ENCODE measurements at places on chromosomes 3 and 15. TPM values are rescaled to one million over a fixed set of nuclear protein-coding genes. Genes with fewer than 3 reads are reported as not detected.

GRCh38 chr3:61353382-61353781, 102.1 kb upstream of the FHIT start:
- H3K27ac ChIP-seq: no peak overlapping the region
- H3K27me3 ChIP-seq: no peaks in the 10 kb centered on the region
- no peaks in the 10 kb centered on the region for H3K4me1 ChIP-seq
- H3K36me3 ChIP-seq: no peaks in the 10 kb centered on the region
- H3K4me3 ChIP-seq: no peak overlapping the region
- no peak for DNase-seq

The RBMS3 gene
- 1.7 TPM for total RNA-seq

GRCh38 chr3:48655606-48656005, 7.1 kb downstream of the CELSR3 start:
- peak overlapping the region; percentile 74 for H3K27ac ChIP-seq
- no peaks in the 10 kb centered on the region for H3K36me3 ChIP-seq
- H3K4me1 ChIP-seq: no peaks in the 10 kb centered on the region
- DNase-seq: peak; percentile 48
- peak overlapping the region; percentile 27 for H3K4me3 ChIP-seq

The GBE1 gene
- 9.0 TPM for total RNA-seq

DNA sequence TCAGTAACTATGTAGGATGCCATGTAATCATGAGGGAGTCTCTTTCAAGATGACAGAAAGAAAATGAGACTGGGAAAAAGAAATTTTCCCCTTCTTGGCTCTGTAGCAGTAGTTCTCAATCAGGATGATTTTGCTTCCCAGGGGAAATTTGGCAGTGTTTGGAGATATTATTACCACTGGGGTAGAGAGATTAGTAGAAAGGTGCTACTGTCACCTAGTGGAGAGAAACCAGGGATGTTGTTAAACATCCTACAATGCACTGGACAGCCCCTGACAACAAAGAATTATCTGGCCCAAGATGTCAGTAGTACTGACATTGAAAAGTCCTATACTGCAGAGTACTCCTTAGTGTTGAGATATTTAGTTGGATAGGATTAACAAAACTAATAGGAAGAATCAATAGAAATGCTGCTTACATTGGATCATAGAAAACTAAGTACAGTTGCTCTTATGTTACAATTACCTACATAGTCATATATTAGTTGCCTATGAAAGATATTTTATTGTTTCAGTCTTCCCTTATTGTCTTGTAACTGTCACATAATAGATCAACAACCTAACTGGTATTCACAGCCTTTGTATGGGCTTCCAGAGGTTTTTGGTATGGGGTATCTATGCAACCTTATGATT, 433.3 kb downstream of the RAP2B start:
- H3K4me3 ChIP-seq: no peak overlapping the region
- H3K36me3 ChIP-seq: no peaks in the 10 kb centered on the region
- no peak overlapping the region for H3K27ac ChIP-seq

- H3K36me3 ChIP-seq: no peaks in the 10 kb centered on the region
- H3K27ac ChIP-seq: no peak overlapping the region
- H3K4me3 ChIP-seq: no peak overlapping the region
- H3K27me3 ChIP-seq: no peaks in the 10 kb centered on the region
- DNase-seq: no peak
Observed at GRCh38 chr3:19272296-19272695, 124.0 kb downstream of the KCNH8 start.

GRCh38 chr3:42266085-42266484, at the start of gene CCK:
Gene CCK (minus strand): TSS chr3:42266185. CDS start chr3:42263630, 2,555 bp downstream.
- peaks cover 25% of the 10 kb centered on the region for H3K27me3 ChIP-seq
- DNase-seq: no peak
- H3K27ac ChIP-seq: no peak within 1 kb of the TSS
- H3K36me3 ChIP-seq: no peaks in the 10 kb centered on the region
- H3K4me1 ChIP-seq: no peaks in the 10 kb centered on the region
- peak within 1 kb of the TSS; percentile 10 for H3K4me3 ChIP-seq

The DMXL2 gene
- total RNA-seq: 3.2 TPM

- no peak for DNase-seq
- H3K4me3 ChIP-seq: no peak overlapping the region
- H3K4me1 ChIP-seq: no peaks in the 10 kb centered on the region
- H3K27ac ChIP-seq: no peak overlapping the region
- H3K36me3 ChIP-seq: peaks cover 3% of the 10 kb centered on the region
Observed at GRCh38 chr15:34154725-34155204, 52.9 kb downstream of the PGBD4 start.

GRCh38 chr15:62124973-62125303, 40.1 kb downstream of the C2CD4B start:
- peak overlapping the region; percentile 82 for H3K27ac ChIP-seq
- no peaks in the 10 kb centered on the region for H3K36me3 ChIP-seq
- DNase-seq: no peak
- peaks cover 17% of the 10 kb centered on the region for H3K4me1 ChIP-seq

The MAP1A gene
- 2.3 TPM for total RNA-seq

DNA sequence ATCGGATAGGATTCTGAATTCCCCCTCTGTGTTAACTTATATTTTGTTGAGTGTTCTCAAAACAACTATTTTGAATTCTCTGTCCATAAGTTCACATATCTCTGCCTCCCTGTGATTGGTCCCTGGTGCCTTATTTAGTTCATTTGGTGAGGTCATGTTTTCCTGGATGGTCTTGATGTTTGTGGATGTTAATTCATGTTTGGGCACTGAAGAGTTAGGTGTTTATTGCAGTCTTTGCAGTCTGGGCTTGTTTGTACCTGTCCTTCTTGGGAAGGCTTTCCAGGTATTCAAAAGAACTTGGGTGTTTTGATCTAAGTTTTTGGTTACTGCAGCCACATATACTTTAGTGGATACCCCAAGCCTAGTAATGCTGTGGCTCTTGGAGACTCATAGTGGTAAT, 23.3 kb downstream of the PLSCR2 start:
- H3K4me1 ChIP-seq: no peaks in the 10 kb centered on the region
- DNase-seq: no peak
- H3K27ac ChIP-seq: no peak overlapping the region
- no peak overlapping the region for H3K4me3 ChIP-seq
- no peaks in the 10 kb centered on the region for H3K27me3 ChIP-seq

The CADM2 gene
- 0.23 TPM for total RNA-seq

DNA sequence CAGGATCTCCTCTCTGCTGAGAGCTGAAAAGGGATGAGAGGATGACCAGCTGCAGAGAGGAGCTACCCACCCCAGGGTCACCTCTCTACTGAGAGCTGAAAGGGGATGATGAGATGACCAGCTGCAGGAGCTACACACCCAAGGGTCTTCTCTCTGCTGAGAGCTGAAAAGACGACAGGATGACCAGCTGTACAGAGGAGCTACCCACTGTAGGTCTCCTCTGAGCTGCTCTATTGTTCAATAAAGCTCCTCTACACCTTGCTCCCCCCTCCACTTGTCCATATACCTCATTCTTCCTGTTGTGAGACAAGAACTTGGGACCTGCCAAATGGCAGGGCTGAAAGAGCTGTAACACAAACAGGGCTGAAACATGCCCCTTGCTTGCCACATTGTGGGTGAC, 149.9 kb downstream of the FMN1 start:
- no peak for DNase-seq
- no peaks in the 10 kb centered on the region for H3K4me1 ChIP-seq
- H3K36me3 ChIP-seq: no peaks in the 10 kb centered on the region

DNA sequence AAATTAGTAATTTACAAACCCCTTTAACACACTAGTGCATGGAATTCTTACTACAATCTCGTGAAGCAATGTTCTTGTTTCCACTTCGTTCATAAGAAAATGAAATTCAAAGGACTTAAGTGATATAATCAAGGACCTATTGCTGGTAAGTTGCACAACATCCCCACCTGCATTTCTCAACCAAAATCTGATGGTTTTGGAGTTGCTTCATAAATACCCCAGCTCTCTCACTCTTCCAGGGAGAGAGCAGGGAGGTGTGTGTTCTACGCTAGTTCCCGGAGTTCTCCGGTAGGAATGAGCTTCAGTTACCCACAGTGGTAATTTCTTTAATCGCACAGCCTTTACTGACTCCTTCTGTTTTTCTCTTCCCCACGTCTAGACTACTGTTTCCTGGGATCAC, 81.8 kb downstream of the LRRN1 start:
- H3K4me3 ChIP-seq: no peak overlapping the region
- H3K36me3 ChIP-seq: no peaks in the 10 kb centered on the region
- no peaks in the 10 kb centered on the region for H3K27me3 ChIP-seq
- no peaks in the 10 kb centered on the region for H3K4me1 ChIP-seq
- no peak for DNase-seq

The GOLGA8S gene
- 0.32 TPM for total RNA-seq

The ANKUB1 gene
- total RNA-seq: not detected

DNA sequence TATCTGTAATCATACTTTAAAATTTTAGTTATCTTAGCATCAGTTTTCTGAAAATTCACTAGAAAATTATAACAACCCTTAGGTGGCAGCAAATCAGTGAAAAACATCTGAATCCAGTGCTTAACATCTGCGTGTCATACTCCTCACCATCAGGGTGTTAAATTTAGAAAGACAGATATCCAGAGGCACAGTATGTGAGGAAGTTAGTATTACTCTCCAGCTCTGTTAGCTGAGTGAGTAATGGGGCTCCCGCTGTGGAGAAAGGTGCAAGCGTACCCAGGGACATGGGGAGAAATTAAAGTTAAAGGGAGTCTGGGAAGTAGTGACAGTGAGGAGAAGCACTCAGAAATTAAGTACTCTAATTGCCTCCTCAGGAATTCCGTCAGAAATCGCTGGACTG, 50.9 kb downstream of the CEP63 start:
- H3K4me1 ChIP-seq: no peaks in the 10 kb centered on the region
- H3K27ac ChIP-seq: no peak overlapping the region
- no peak for DNase-seq
- H3K4me3 ChIP-seq: no peak overlapping the region
- H3K36me3 ChIP-seq: peaks cover 37% of the 10 kb centered on the region

The ATP10A gene
- 37.3 TPM for total RNA-seq

The BSN gene
- total RNA-seq: 0.08 TPM

The CRABP1 gene
- total RNA-seq: 0.47 TPM

The TRIM59 gene
- 17.7 TPM for total RNA-seq

- no peak overlapping the region for H3K4me3 ChIP-seq
- peaks cover 2% of the 10 kb centered on the region for H3K4me1 ChIP-seq
- no peaks in the 10 kb centered on the region for H3K27me3 ChIP-seq
- peaks cover 2% of the 10 kb centered on the region for H3K36me3 ChIP-seq
Observed at GRCh38 chr3:4523710-4524698, 30.9 kb downstream of the ITPR1 start.

The CFAP100 gene
- total RNA-seq: not detected

The ANKDD1A gene
- total RNA-seq: 11.8 TPM

GRCh38 chr15:66630801-66631351, 65.1 kb upstream of the LCTL start:
- no peak overlapping the region for H3K27ac ChIP-seq
- H3K36me3 ChIP-seq: no peaks in the 10 kb centered on the region
- H3K4me3 ChIP-seq: no peak overlapping the region
- no peak for DNase-seq
- peaks cover 3% of the 10 kb centered on the region for H3K27me3 ChIP-seq

The B3GALNT1 gene
- total RNA-seq: 0.54 TPM

- H3K36me3 ChIP-seq: no peaks in the 10 kb centered on the region
- H3K4me3 ChIP-seq: no peak overlapping the region
- no peaks in the 10 kb centered on the region for H3K4me1 ChIP-seq
Observed at GRCh38 chr3:140768941-140769340, 91.1 kb downstream of the TRIM42 start.

All from T-cell (primary cell).